CD4-positive, alpha-beta T cell treated with Interleukin-2 at 100 ng/mL for 4 hours (primary cell): ENCODE measurements at places on chromosomes 4 and X.

DNA sequence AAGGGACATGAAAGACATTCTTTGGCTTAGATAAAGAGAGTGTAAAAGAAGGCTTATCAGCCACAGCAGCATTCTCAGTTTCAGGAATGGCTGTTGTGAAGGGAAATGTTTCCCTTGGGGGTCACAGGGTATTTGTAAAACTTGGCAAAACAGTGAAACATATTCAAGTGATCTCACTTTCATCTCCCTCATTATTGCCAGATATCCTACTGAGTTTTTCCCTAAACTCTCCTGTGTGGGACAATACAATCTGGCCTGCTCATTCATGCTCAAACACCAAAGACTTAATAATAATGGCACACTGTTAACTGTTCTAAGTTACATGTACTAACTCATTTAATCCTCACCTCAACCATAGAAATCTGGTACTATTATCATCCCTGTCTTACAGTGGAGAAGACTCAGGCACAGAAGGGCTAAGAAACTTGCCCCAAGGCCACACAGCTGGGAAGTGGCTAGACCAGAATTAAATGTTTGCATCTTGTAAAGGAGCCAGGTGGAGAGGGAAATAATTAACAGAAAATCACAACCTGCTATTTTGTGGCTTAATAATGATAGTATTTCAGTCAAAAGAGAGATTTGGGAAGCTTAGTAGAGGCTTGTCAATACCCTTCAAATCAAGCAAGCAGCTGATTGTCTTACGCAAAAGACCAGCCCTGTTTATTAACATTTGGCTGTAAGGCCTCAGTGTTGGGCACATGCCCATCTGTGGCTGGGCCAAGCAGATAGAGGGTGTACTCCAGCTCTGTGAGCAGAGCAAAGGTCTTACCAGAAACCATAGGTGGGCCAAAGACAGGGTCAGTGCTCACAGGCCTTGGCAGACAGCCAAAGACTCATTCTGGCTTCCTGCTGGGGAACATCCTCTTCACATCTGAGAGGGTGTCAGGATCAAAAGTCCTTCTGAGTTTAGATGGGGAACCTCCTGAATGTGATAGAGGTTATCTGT, 17.3 kb downstream of the SMPX start:
- no peak for DNase-seq

- DNase-seq: no peak
Measured at GRCh38 chrX:123171781-123172180, 12.3 kb upstream of the GRIA3 start.

- DNase-seq: no peak
Measured at GRCh38 chr4:102604222-102604940, 103.2 kb downstream of the NFKB1 start.

DNA sequence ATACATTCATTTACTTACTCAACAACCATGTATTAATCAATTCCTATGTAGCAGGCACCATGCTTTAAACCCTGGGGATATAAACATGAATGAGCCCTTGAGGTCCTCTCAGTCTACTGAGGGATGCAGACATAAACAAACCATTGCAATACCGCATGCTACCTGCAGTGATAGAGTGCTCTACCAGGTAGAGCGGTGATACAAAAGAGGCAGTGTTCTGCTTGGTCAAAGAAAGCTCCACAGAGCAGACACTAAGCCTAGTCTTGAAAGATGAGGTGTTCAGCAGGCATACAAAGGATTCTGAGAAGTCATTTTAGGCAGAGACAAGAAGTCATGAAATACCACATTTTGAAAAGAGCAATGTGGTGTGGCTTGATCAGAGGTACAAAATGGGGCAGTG, 26.9 kb upstream of the AMOT start:
- no peak for DNase-seq

GRCh38 chr4:183571350-183571941, 66.6 kb downstream of the ING2 start:
- no peak for DNase-seq

DNA sequence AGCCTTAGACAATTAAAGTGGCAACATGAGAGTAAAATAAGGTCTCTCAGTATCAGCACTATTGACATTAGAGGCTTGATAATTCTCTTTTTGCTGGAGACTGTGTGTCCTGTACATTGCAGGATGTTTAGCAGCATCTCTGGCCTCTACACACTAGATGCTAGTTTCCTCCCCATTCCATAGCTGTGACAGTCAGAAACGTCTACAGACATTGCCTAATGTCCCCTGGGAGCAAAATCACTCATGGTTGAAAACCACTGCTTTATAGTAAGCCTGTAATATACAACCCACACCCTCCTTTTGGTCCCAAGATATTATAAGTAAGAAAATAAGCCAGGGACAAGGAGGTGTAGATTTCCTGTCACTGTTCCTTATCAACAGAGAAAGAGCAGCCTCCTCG, 166.0 kb downstream of the FRMPD4 start:
- no peak for DNase-seq

GRCh38 chr4:164212714-164213113, 541.2 kb upstream of the SMIM31 start:
- no peak for DNase-seq

GRCh38 chr4:187109636-187110035, 386.0 kb upstream of the FAT1 start:
- DNase-seq: no peak

DNA sequence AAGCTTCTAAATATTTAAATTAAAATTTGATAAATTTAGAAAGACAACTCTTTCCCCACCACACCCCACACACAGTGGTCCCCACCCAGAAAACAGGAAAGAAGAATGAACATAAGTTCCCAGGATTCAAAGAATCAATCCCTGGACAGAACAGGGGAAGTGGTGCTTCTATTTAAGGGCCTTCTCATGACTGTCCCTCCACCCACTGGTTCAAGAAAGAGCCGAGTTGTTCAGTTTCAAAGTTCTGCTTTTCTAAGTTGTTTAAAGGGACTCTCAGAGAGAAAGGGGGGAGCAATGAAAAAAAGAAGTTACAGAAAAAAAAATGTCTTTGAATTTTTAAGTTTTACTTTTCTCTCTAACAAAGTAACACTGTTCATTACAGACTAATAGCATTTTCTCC, 195.8 kb downstream of the PDGFC start:
- DNase-seq: no peak

- DNase-seq: no peak
Measured at GRCh38 chr4:70463335-70463734, 8.7 kb upstream of the MUC7 start.

GRCh38 chr4:89922848-89923416, 28.3 kb downstream of the MMRN1 start:
- DNase-seq: no peak

GRCh38 chr4:70991596-70991995, 1.9 kb upstream of the DCK start:
- no peak for DNase-seq

DNA sequence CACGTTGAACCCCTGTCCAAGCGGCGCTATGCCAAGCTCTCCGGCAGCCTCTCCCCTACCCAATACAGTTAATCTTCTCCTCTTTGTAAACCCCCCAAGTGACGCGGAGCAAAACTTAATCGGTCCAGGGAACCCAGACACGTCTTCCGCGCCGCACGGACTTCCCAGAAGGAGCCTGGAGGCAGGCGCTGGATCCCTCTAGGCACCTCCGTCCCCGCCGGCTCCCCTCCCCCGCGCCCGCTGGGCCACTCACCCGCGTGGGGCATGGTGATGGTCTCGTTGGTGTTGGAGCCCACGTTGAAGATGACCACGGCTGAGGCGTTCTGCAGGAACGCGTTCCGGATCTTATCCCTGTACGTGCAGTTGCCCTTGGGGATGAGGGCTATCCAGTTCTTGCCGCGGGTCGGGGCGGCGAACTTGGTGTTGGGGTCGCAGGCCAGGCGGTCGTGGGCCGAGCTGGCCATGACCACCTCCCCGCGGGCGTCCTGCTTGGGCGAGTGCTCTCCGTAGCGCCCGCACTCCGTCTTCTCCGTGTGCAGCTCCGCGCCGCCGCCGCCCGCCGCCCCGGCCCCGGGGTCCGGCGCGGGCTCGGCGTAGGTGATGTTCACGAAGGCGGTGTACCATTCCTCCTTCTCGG, 1.1 kb downstream of the RNF150 start:
- DNase-seq: no peak

- DNase-seq: no peak
Measured at GRCh38 chrX:31228909-31229308, 157.1 kb upstream of the FTHL17 start.

DNA sequence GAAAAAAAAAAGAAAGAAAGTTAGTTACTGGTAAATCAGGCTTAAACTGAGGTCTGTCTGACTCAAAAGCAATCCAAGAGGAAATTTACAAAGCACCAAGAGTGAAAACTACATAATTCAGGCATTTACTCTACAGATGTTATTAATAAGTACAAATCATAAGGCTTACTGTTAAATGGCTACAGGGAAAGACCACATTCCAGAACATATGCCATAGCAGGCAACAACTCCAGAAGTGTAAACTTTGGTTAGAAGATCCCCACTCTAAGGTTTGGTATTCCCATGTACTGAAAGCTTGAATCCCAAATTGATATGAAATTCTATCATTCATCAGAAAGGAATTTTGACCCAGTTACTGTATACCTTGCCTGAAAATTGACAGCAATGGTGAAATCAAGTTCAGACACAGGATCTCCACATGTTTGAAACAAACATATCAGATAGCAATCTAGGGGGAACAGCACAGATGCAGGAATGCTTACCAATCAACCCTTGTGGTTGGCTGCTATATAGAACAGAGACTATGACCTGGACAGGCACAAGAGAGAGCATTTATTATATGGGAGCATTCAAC, 6.6 kb downstream of the USP26 start:
- DNase-seq: no peak

- DNase-seq: no peak
Measured at GRCh38 chrX:31656013-31656412, 584.2 kb upstream of the FTHL17 start.

DNA sequence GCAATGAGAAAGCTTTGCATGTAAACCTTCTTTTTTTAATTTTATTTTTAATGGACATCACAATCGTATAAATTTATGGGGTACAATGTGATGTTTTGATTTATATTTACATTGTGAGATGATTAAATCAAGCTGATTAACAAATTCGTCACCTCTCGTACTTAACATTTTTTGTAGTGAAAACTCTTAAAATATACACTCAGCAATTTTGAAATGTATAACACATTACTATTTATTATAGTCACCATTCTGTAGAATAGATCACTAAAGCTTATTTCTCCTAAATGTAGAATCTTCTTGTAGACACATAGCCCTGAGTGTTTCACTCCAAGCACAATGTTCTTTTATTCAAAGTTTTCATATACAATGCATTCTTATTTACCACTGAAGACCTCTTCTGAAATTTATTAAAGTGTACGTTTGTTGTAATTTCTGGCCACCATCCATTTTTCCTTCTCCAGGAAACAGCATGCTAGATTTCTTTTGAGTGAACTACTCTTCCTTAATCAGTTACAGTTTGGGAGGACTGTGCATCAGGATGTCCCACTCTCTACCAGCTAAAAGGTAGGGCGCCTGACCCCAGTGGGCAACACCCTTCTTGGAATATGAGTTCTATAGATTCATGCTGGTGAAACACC, 4.4 kb upstream of the RBBP7 start:
- no peak for DNase-seq

GRCh38 chr4:108325561-108325960, 156.8 kb upstream of the LEF1 start:
- DNase-seq: no peak

GRCh38 chr4:78704981-78705683, 71.0 kb upstream of the BMP2K start:
- DNase-seq: no peak
